ENCODE measurements at places on chromosomes 7 and 10.

DNA sequence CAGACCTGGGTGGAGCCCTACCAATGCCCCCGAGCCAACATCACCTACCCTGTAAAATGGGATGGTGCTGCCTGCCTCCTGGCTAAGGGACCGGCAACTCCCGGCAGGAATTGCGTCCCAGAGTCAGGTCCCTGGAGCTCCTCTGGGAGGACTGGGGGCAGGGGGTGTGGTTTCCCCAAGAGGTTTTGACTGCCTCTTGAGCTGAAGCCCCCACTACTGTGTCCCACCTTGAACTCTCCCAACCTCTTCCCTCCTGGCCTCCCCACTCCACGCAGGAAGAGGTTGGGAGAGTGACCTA lies 1.3 kb downstream of the SH2B2 start:
- no peak for DNase-seq

GRCh38 chr10:62527019-62527827 lies 153.1 kb downstream of the ZNF365 start:
- no peak for DNase-seq

- DNase-seq, result no peak
Measured at GRCh38 chr10:378230-378929, 243.1 kb downstream of the ZMYND11 start.

- no peak for DNase-seq
Measured at GRCh38 chr7:47811632-47812380, 136.5 kb downstream of the PKD1L1 start.

- DNase-seq, result no peak
Measured at GRCh38 chr7:51135576-51135975, 181.0 kb downstream of the COBL start.

- DNase-seq, result no peak
Measured at GRCh38 chr10:341081-341740, 206.0 kb downstream of the ZMYND11 start.

- DNase-seq, result no peak
Measured at GRCh38 chr10:29956335-29956924, 103.0 kb downstream of the JCAD start.

DNA sequence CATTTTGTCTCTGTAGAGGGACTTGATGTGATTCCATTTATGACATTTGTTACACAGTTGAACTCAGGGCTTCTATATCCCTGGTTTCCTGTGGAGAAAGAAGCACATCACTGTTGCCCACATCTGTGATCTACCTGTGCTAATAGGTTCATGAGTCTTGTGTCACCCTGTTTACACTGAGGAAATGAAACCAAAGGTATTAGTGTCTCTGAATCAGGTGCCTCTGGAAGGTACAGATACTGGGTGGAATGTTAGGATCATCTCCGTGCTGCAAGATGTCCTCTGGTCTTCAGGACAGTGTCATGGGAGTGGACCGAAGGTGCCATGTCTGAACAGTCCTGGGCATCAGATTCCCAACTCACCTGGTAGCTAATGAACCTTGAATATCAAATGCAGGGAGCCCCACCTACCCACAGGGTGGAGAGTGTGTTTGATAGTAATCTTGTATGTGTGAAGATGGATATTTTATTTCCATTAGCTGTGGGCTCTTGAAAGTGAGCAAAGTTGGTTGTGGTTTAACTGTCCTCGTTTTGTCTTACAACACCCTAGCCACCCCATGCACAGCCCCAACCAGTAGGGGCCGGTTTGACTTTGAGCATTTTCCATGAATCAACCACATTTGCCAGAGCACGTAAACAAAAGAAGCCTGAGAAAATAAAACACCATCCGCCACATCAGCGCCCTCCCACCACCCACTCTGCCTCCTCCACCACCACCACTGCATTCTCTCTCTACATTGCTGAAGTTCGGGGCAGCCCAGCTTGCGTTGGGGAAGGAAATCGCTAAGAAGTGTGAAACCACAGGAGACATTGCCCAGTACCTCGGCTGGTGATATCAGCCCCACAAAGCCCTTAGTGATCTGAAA lies 40.7 kb downstream of the TARP start:
- DNase-seq, result no peak

DNA sequence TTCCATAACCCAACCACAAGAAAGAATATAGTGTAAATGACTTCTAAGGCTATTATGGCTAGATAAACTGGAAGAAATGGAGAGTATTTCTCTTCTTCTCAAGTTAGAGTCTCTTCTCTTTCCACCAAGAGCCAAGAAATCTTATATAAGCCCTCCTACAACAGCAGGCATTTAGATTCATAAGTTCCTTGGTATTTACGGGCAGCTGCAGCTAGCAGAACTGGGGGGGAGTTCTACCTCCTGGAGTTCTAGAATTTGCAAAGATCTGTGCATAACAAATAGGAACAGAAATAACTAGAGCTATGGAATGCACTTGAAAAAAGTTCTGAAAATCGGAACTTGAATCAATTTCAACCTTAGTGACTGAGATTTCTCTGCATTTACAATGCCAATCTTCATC lies 715.2 kb upstream of the GRM3 start:
- DNase-seq, result no peak

- no peak for DNase-seq
Measured at GRCh38 chr10:31709028-31709427, 219.6 kb downstream of the ARHGAP12 start.

DNA sequence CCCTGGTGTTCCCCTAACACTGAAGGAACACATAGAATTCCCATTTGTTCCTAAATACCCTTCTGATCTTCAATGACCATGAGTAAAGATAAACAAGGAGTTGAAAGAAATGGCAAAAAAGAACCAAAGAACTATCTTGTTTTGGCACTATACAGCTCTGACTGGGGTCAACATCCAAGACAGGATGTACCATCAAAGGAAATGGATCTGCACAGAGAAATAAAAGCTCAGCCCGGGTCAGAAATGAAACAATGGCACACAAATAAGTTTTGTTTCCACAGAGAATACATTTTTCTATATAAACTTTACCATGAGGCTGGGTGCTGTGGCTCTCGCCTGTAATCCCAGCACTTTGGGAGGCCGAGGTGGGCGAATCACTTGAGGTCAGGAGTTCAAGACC lies 18.0 kb upstream of the USP54 start:
- DNase-seq, result no peak

DNA sequence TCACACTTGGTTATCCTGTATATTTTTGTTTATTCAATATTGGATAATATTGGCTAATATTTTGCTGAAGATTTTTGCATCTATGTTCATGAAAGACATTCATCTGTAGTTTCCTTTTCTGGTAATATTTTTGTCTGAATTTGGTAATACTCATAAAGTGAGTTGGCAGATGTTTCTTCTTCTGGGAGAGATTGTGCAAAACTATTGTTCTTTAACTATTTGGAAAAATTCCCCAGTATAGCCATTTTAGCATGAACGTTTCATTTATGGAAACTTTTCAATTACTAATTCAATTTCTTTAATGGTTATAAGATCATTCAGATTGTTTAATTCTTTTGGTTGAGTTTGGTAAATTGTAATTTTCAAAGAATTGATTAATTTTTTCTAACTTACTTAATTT lies 560.8 kb upstream of the FZD8 start:
- no peak for DNase-seq

- DNase-seq, result peak; percentile 63
Measured at GRCh38 chr7:74343281-74344131, 54.3 kb downstream of the CLIP2 start.

DNA sequence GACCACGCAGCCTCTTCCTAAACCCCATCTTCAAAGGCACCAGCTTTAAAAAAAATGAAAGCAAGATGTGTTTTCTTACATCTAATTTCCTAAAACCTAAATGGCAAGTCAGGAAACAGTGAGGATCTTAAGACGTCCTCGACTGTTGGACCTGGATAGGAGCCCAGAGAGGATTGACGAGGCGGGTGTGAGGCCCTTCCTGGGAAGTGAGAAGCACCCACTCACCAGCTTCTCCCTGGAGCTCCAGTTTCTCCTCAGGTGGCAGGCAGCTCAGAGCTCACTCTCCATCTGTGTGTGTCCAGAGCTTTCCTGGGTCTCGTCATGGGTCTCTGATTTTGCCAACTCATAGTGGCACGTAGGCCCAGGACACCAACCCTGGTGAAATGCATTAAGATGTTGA lies 614.0 kb upstream of the AUTS2 start:
- no peak for DNase-seq

DNA sequence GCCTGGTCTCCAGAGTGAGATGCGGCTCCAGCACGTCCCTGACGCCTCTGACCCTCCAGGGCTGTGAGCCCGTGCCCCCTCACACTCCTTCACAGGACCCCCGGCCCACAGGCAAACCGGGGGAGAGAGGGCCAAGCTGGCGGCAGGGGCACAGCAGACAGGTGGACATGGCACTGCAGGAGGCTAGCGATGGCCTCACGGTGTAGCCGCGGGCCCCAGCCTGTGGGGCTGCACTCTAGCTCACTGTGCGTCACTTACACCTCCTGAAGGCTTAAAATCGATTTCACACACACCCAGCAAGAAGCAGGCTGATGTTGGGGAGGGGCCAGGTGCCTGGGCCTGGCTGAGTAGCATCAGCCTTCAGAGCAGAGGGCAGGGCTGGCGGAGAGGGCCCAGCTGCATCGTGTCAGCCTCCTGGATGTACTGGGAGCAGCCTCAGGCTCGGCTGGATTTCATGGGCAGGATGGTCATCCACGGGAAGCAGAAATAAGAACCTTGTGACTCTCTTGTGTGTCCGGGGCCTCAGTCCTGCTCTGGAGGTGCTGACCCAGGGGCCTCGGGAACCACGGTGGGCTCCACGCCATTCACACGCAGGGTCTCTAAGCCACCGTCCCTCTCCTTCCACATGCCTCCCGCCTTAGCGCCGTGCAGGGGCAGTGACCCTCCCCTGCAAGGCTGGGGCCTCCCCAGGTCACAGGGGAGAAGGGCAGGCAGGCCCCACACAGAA lies 19.4 kb upstream of the KNDC1 start:
- DNase-seq, result no peak

GRCh38 chr10:29839826-29840515 lies 205.2 kb upstream of the SVIL start:
- no peak for DNase-seq

GRCh38 chr7:127862525-127862924 lies 168.7 kb downstream of the LRRC4 start:
- DNase-seq, result no peak

- DNase-seq, result no peak
Measured at GRCh38 chr10:20767028-20767427, 130.1 kb downstream of the NEBL start.

- no peak for DNase-seq
Measured at GRCh38 chr7:55420530-55420929, 55.4 kb downstream of the LANCL2 start.

GRCh38 chr7:27129729-27130539 lies 623 bp downstream of the HOXA4 start:
- DNase-seq, result no peak
